ENCODE measurements at places on chromosomes 2 and 18. TPM values are rescaled to one million over a fixed set of nuclear protein-coding genes. Genes with fewer than 3 reads are reported as not detected.
A peak's percentile ranks its signal among the peaks of the same experiment; 100 is the strongest.

ASAP2 gene
- polyA plus RNA-seq = 19.3 TPM

CRYGC gene
- polyA plus RNA-seq = not detected

MAIP1 gene
- polyA plus RNA-seq = 18.0 TPM

SAG gene
- 0.11 TPM for polyA plus RNA-seq

ARID5A gene
- 16.4 TPM for polyA plus RNA-seq

- DNase-seq = no peak
Observed at GRCh38 chr2:179243046-179243445, 21.6 kb downstream of the SESTD1 start.

- DNase-seq = no peak
Observed at GRCh38 chr2:191657977-191658376, 20.0 kb upstream of the NABP1 start.

GRCh38 chr18:36843784-36844183 lies 14.9 kb downstream of the KIAA1328 start:
- DNase-seq = no peak

DNA sequence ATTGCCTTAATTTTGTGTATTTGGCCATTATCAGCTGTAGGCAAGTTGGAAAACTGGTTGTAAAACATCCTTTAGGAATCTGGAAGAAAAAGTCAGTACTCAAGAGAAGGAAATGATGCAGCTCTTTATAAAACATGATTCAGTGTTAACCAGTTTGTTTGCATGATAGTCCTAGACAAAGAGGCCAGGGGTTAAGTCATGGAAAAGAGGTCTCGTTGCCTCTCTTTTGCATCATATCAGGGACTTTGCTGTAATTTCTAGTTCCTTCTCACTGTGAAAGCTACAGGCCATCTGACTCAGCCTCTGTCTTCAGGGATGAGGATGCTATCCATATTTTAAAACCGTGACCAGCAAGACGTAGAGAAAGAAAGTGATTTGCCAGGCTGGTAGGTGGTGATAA lies 38.0 kb downstream of the NPAS2 start:
- DNase-seq = no peak

GRCh38 chr2:113136828-113137775 lies 9.7 kb downstream of the IL1RN start:
- DNase-seq = peak; percentile 28

DNA sequence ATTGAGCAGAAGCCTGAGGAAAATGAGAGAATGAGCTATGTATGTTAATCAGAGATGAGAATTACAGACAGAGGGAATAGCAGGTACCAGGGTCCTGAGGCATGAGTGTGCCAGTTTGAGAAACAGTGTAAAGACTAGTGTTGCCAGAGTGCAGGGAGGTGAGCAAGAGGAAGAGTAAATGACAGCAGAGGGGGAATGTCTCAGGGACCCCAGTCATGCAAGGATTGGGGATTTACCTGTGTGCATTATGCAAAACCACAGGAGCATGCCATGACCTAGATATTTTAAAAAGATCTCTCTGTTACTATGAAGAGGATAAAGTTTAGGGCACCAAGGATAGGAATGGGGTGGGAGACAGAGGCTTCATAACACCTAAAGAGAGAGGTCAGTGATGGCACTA lies 72.1 kb downstream of the TTC32 start:
- DNase-seq = no peak

DNA sequence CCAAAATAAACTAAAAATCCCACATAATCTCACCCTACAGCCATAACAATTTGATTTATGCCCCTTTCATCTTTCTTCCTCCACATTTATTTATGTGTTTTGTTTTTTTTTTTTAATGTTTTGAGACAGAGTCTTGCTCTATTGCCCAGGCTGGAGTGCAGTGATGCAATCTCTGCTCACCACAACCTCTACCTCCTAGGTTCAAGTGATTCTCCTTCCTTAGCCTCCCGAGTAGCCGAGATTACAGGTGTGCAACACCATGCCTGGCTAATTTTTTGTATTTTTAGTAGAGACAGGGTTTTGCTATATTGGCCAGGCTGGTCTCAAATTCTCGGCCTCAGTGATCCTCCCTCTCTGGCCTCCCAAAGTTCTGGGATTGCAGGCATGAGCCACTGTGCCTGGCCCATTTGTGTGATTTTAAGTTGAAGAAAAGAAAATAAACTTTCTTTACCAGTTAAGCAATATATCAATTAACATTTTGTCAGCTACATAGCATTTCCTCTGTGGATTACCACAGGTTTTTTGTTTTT lies 35.9 kb upstream of the LPIN2 start:
- no peak for DNase-seq

DNA sequence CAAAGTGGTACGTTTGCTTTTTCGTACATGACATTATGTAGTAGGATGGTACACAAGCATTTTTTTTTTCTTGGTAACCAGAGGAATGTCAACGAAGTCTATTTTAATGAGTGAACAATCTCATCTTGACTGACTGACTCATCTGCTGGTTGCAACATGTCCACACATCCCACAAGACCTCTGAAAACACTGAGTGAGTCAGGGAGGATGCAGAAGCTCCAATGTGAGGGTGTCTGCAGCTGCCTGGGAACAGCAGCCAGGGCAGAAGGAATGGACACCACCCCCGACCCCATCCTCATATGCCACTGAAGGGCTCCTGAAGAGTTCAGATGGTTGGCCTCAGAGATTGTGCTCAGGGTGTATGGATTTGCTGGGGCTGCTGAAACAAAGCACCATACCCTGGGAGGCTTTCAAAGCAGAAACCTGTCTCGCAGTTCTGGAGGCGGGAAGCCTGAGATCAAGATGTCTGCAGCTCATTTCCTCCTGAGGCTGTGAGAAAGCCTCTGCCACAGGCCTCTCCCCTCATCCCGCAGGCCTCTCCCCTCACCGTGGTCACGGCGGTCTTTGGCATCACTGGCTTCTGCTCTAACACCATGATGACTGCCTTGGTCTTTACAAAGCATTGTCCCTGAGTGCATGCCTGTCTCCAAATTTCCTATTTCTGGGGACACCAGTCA lies 124.6 kb downstream of the LRATD1 start:
- no peak for DNase-seq

DNA sequence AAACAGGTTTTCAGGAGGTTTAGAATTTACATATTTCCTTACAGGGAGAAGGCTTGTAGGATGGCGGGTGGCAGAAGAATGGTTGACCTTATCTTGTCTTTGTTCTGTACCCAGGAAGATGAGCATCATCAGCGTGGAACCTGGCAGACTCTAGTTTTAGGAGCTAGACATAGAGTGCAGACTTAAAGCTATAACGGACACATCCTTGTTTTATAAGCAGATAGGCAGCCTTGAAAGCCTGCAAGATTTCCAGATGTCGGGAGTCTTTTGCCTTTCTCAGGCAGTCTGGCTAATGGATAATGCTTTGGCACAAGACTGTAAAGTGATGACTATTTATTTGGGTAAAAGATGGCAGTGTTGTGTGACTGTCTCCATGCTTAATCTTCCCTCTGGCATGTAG lies 11.7 kb downstream of the AQP12B start:
- DNase-seq = no peak

GRCh38 chr2:169172151-169172735 lies 102.9 kb downstream of the DHRS9 start:
- DNase-seq = no peak

DNA sequence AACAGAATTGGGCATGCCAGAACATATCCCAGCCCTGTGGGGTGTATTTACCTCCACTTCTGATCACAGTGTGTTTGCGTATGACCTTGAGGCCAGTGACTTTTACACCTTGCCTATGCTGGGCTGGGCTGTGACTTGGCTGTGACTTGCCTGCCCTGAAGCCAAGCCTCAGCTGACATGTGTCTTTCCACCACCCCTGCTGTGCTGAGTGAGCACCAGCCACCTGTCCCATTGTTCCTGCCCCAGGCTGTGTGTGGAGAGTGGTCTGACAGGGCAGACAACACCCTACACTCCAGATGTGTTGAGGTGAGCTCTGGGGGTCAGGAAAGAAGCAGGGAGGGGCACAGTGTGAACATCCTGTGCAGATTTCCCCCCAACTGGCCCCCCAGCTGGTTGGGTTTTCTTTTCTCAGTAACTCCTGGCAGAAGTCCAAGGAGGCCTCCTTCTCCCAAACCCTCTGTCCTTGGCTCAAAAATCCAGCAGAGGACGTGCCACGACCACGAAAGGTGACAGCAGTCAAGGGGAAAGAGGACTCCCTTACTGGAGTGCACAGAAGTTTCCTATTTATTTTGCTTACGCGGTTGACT lies 5.1 kb upstream of the STEAP3 start:
- DNase-seq = peak; percentile 44

DNA sequence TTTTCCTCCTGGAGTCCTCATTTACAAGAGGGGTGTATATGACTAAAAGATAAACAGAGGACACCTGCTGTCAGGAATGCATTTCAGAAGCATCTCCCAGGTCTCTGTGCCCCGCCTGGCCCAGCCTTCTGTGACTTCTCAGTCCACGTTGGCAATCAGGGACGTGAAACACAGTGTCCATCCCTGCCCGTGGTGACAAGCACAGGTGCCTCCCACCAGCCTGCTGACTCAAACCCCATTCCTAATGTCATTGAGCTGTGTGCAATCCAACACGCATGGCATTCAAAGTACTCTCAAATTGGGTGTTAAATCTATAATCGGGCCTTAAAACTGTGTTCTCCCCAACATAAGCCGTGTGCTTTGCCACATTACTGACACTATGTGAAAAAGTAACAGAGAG lies 343.2 kb downstream of the EIPR1 start:
- DNase-seq = no peak

- no peak for DNase-seq
Observed at GRCh38 chr18:79439628-79440023, 43.9 kb downstream of the NFATC1 start.

GRCh38 chr2:39515273-39515896 lies 78.3 kb upstream of the MAP4K3 start:
- no peak for DNase-seq

- no peak for DNase-seq
Observed at GRCh38 chr2:9777081-9777480, 66.2 kb upstream of the TAF1B start.

GRCh38 chr18:65372904-65373303 lies 377.9 kb upstream of the CDH7 start:
- DNase-seq = no peak

GRCh38 chr2:206521115-206521514 lies 77.8 kb downstream of the ADAM23 start:
- no peak for DNase-seq

GRCh38 chr18:55214534-55214933 lies 255.3 kb upstream of the CCDC68 start:
- no peak for DNase-seq

GRCh38 chr2:120509991-120510735 lies 164.2 kb downstream of the INHBB start:
- no peak for DNase-seq

DNA sequence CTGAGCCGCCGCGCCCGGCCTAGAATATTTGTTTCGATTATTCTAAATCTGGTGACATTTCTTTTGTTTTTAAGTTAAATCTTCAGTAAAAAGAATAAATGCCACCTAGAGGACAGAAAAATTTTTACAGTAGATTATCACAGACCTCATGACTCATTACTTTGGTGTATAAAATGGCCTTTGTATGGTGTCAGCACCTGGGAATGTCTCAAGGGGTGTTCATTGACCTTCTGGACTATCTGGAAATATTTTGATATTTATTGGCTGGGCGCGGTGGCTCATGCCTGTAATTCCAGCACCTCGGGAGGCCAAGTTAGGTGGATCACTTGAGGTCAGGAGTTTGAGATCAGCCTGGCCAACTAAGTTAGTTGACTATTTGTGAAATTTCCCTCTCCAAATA lies 30.3 kb upstream of the SLC30A6 start:
- DNase-seq = no peak

- no peak for DNase-seq
Observed at GRCh38 chr2:97701851-97702465, 11.4 kb upstream of the ZAP70 start.

DNA sequence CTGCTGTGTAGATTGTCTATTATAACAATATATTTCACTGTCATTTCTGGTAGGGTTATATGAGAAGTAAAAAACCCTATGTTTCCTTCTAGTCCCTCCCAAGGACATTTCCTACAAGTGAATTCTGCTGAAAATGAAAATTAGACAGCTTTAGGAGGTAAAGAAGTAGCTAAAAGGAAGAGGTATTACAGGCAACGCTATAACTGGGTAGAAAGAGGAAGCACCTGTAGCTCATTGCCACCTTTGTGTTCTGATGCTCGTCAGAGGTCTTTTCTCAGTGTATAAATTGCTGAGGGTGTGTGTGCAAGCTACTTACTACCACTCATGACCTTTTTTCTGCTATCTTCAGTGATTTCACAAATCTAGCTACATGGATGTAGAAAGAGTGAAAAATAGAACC lies 1.4 kb downstream of the DNAJC10 start:
- DNase-seq = no peak

GRCh38 chr2:11406267-11406957 lies 59.5 kb downstream of the E2F6 start:
- DNase-seq = peak; percentile 75

- DNase-seq = no peak
Observed at GRCh38 chr2:202909394-202910192, 1.9 kb downstream of the WDR12 start.

Measured in muscle of arm (tissue), 14 donors.